ENCODE measurements at places on chromosomes 4 and X.
A peak's percentile ranks its signal among the peaks of the same experiment; 100 is the strongest.

DNA sequence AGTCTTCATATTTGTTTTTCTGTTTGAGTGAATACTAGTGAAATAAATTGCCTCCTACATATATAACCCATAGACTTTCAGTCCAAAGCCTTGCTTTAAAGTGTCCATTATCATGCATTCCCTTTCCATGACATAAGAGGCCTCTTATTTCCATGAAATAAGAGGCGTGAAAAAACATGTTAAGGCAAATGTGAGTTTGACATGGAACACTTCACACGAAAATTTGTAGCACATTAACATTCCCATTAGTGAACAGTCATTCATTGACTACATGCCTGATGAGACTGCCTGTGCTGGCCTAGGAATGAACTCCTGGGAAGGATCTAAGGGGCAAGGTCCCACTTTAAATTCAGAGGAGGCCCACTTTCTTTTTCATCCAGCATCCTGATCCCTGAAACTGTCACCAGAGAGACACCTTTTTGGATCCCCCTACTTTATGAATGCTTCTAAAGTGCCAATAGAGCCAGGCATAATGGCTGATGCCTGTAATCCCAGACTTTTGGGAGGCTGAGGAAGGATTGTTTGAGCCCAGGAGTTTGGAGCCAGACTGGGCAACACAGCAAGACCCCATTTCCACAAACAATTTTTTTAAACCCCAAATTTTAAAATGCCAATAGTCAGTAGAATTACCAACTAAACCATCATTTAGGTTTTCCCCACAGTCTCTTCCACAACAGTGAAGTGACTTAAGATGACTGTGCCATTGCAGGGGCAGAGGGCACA lies 6.7 kb downstream of the RTL8B start:
- peaks cover 2% of the 10 kb centered on the region for H3K27me3 ChIP-seq
- H3K36me3 ChIP-seq, result no peaks in the 10 kb centered on the region
- no peak overlapping the region for H3K27ac ChIP-seq
- no peak for DNase-seq
- no peak overlapping the region for H3K4me3 ChIP-seq

DNA sequence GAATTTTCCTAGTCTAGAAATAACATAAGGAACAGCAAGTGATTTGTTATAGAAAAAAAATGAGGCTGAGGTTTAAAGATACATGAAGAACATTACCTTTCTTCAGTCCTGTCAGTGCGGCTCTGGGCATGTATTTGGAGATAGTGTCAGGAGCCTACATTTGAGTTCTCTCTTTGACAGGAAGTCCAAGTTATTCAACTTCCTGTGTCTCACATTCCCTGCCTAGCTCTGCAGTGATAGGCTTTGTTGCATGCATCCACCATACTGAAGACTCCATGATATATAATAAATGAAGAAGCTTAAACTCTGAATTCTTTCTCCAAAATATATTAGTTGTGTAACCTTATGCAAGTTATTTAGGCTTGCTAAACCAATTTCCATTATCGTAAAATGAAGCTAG lies 148.7 kb downstream of the RELL1 start:
- H3K36me3 ChIP-seq, result no peaks in the 10 kb centered on the region
- no peak overlapping the region for H3K4me3 ChIP-seq
- H3K27ac ChIP-seq, result no peak overlapping the region
- H3K27me3 ChIP-seq, result no peaks in the 10 kb centered on the region

DNA sequence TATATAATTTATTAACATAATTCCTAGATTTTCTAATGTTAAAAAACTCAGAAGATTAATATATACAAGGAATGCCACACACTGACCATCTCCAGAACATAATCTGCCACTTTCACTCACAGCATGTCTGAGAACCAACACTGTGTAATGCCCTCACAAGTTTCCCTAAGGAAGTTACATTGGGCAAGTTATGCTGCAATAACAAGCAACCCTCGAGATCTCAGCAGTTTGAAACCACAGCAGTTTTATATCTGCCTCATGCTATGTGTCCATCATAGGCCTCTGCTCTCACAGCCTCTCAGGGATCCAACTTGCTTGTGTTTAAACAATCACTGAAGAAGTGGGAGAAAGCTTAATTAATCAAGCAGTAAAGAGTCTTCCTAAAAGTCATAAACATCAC lies 250.0 kb upstream of the SLC7A11 start:
- no peaks in the 10 kb centered on the region for H3K27me3 ChIP-seq
- no peak overlapping the region for H3K27ac ChIP-seq
- no peak for DNase-seq

DNA sequence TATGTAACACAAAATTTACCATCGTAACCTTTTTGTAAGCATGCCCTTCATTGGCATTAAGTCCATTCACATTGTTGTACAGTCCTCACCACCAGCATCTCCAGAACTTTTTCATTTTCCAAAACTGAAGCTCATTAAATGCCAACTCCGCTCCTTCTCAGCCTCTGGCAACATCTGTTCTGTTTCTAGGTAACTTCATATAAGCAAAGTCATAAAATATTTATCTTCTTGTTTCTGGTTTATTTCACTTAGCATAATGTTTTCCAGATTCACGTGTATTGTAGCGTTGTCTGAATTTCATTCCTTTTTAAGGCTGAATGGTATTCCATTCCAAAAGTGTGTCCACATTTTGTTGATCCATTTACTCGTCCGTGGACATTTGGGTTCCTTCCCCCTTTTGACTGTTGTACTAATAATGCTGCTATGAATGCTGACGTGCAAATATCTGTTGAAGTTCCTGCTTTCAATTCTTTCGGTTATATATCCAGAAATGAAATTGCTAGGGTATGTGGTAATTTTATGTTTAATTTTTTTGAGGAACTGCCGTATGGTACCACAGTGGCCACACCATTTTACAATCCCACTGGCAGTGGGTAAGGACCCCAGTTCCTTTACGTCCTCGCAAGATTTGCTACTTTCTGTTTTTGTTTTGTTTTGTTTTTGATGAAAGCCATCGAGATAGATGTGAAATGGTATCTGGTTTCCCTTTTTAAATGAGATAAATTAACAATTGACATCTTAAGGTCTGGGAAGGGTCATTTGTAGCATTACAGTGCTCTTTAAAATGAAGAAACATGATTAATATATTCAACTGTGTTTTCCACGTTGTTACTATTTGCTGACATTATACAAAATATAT lies 63.4 kb downstream of the PTTG2 start:
- peak; percentile 78 for DNase-seq
- peak overlapping the region; percentile 72 for H3K4me3 ChIP-seq
- peaks cover 10% of the 10 kb centered on the region for H3K4me1 ChIP-seq
- H3K36me3 ChIP-seq, result peaks cover 73% of the 10 kb centered on the region

GRCh38 chr4:38968668-38969067 lies 63.5 kb downstream of the TMEM156 start:
- DNase-seq, result no peak
- no peaks in the 10 kb centered on the region for H3K27me3 ChIP-seq
- H3K36me3 ChIP-seq, result no peaks in the 10 kb centered on the region
- H3K27ac ChIP-seq, result no peak overlapping the region

- H3K27me3 ChIP-seq, result no peaks in the 10 kb centered on the region
- H3K4me3 ChIP-seq, result no peak overlapping the region
- peaks cover 44% of the 10 kb centered on the region for H3K4me1 ChIP-seq
- H3K27ac ChIP-seq, result peak overlapping the region; percentile 92
- H3K36me3 ChIP-seq, result peaks cover 8% of the 10 kb centered on the region
Measured at GRCh38 chr4:40586034-40586433, 43.6 kb downstream of the RBM47 start.

- H3K4me1 ChIP-seq, result no peaks in the 10 kb centered on the region
- DNase-seq, result no peak
- H3K4me3 ChIP-seq, result no peak overlapping the region
- no peaks in the 10 kb centered on the region for H3K36me3 ChIP-seq
- no peak overlapping the region for H3K27ac ChIP-seq
Measured at GRCh38 chr4:54526560-54526959, 131.2 kb upstream of the KIT start.

GRCh38 chrX:43373032-43373431 lies 283.1 kb upstream of the MAOA start:
- H3K27ac ChIP-seq, result no peak overlapping the region
- no peak overlapping the region for H3K4me3 ChIP-seq
- no peak for DNase-seq
- H3K4me1 ChIP-seq, result no peaks in the 10 kb centered on the region
- peaks cover 2% of the 10 kb centered on the region for H3K27me3 ChIP-seq

DNA sequence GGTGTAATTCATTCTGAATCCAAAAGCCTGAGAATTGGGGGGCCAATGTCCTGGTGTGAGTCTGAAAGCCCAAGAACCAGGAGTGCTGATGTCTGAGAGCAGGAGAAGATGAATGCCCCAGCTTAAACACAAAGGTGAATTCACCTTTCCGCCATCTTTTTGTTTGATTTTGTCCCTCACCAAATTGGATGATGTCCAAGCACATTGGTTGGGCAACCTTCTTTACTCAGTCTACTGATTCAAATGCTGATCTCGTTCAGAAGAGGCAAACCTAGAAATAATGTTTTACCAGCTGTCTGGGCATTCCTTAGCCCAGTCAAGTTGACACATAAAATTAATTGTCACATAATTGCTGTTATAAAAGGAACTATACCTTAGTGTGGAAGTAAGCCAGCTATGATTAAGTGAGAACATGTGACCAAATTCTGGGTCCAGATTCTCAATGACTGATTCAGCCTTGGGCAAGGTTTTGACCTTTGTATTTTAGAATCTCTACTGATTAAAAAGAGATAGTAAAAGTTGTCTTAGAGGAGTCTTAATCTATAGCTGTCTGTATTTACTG lies 34.5 kb upstream of the SLC4A4 start:
- no peaks in the 10 kb centered on the region for H3K4me1 ChIP-seq
- H3K27me3 ChIP-seq, result no peaks in the 10 kb centered on the region
- no peaks in the 10 kb centered on the region for H3K36me3 ChIP-seq
- no peak overlapping the region for H3K27ac ChIP-seq
- H3K4me3 ChIP-seq, result no peak overlapping the region

- H3K4me3 ChIP-seq, result no peak overlapping the region
- no peak overlapping the region for H3K27ac ChIP-seq
- H3K4me1 ChIP-seq, result peaks cover 37% of the 10 kb centered on the region
- H3K36me3 ChIP-seq, result no peaks in the 10 kb centered on the region
Measured at GRCh38 chr4:73718375-73719373, 21.7 kb upstream of the CXCL8 start.

DNA sequence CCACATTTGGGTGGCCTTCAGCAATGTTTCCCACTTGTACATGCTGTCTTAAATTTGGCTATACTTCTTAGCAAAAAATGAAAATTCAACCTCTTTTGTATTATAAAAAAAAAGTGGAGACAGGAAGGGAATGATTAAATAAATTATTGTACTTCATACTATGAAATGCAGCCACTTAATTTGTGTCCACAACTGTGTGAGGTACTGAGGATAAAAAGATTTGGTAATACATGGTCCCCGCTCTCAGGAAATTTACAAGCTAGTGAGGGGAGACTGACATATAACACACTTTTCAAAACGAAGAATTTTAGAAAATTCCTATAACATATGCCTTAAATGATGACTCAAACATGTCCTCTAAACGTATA lies 105.0 kb downstream of the HNRNPD start:
- H3K4me1 ChIP-seq, result peaks cover 20% of the 10 kb centered on the region
- H3K27ac ChIP-seq, result peak overlapping the region; percentile 59
- H3K4me3 ChIP-seq, result no peak overlapping the region
- DNase-seq, result no peak
- no peaks in the 10 kb centered on the region for H3K27me3 ChIP-seq
- no peaks in the 10 kb centered on the region for H3K36me3 ChIP-seq

DNA sequence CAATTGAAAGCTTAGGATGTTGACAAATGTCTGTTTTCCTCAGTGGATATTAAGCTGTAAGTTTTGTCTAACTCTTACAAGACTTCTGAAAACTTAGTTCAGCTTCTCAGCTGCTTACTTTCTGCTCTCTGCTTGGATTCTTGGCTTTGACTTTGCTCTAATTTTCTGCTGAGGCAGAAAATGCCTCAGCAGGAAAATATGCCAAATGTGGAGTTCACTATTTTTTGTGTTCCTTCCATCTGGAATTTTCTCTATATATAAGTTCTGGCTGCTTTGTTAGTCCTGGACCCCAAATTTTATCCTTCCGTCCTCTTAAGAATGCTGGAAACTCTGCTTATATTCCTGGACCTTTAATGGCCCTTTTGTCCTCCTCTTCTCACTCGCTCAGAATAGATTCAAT lies 352.6 kb upstream of the NWD2 start:
- H3K4me1 ChIP-seq, result no peaks in the 10 kb centered on the region
- no peaks in the 10 kb centered on the region for H3K27me3 ChIP-seq
- H3K4me3 ChIP-seq, result no peak overlapping the region
- no peak overlapping the region for H3K27ac ChIP-seq
- no peaks in the 10 kb centered on the region for H3K36me3 ChIP-seq
- DNase-seq, result no peak

GRCh38 chr4:24753519-24753918 lies 41.9 kb upstream of the SOD3 start:
- DNase-seq, result no peak

- H3K36me3 ChIP-seq, result no peaks in the 10 kb centered on the region
- no peaks in the 10 kb centered on the region for H3K27me3 ChIP-seq
- H3K4me3 ChIP-seq, result no peak overlapping the region
- no peak for DNase-seq
- H3K27ac ChIP-seq, result no peak overlapping the region
- H3K4me1 ChIP-seq, result no peaks in the 10 kb centered on the region
Measured at GRCh38 chr4:1154126-1154522, 18.3 kb downstream of the SPON2 start.

GRCh38 chrX:78321809-78322208 lies 5.6 kb downstream of the CYSLTR1 start:
- H3K4me3 ChIP-seq, result no peak overlapping the region
- no peaks in the 10 kb centered on the region for H3K27me3 ChIP-seq
- no peak overlapping the region for H3K27ac ChIP-seq
- H3K36me3 ChIP-seq, result no peaks in the 10 kb centered on the region

All from CD14-positive monocyte (primary cell).